A549 treated with AZD2906 at 1 μM for 4 hours (cell line): ENCODE measurements at places on chromosomes 2 and 18. TPM values are rescaled to one million over a fixed set of nuclear protein-coding genes. Genes with fewer than 3 reads are reported as not detected.

The MYOM1 gene
- total RNA-seq, result 0.10 to 0.32 TPM (median 0.13 TPM) in 5 replicates

The AAK1 gene
- total RNA-seq, result 10.6 to 14.9 TPM (median 12.7 TPM) in 5 replicates

The ANKRD44 gene
- 1.4 to 3.2 TPM (median 2.2 TPM) in 5 replicates for total RNA-seq

The ACADL gene
- 0.03 to 0.09 TPM (median 0.07 TPM) in 4 of 5 replicates, not detected in the other for total RNA-seq

The LRATD1 gene
- 0.09 to 0.17 TPM (median 0.14 TPM) in 5 replicates for total RNA-seq

The PRKAG3 gene
- total RNA-seq, result not detected in 5 replicates

The HOXD9 gene
- total RNA-seq, result 0.83 to 1.6 TPM (median 1.2 TPM) in 5 replicates
